ENCODE measurements at places on chromosomes 16 and 17.
A peak's percentile ranks its signal among the peaks of the same experiment; 100 is the strongest.

- DNase-seq, result no peak
These were observed 285.8 kb downstream of the UTP18 start for GRCh38 chr17:51546114-51546513.

- no peak for DNase-seq
These were observed 40.1 kb downstream of the BCL7C start for GRCh38 chr16:30853758-30854157.

GRCh38 chr16:51418258-51418657 is 267.2 kb upstream of the SALL1 start:
- no peak for DNase-seq

DNA sequence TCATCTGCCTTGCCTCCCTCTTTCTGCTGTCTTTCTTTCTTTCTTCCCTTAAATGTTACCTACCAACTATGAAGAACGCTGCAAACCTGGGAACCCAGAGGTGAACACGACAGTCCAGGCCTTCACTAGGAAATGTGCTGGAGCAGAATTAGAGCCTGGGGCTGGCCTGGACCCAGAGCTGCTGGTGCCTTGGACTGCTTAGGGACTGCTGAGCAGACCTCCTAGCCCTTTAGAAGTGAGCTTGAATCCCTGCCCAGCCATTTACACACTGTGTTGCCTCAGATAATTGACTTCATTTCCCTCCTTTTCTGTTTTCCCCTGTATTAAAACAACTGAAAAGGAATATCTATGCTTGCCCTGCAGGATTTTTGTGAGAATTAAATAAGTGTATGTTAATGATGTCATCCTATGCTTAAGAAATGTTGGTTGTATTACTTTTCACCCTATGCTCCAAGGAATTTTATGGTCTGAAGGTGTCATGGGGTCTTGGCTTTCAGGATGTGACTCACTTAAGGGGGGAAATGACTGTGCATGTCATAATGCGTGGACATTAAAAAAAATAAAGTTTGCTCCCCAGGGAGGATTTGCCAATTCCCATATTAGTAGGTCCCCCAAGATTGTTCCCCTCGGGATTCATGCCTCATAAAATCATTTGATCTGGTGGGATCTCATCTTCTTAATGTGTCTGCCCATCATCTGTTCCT is 11.5 kb downstream of the CDH13 start:
- no peak for DNase-seq

DNA sequence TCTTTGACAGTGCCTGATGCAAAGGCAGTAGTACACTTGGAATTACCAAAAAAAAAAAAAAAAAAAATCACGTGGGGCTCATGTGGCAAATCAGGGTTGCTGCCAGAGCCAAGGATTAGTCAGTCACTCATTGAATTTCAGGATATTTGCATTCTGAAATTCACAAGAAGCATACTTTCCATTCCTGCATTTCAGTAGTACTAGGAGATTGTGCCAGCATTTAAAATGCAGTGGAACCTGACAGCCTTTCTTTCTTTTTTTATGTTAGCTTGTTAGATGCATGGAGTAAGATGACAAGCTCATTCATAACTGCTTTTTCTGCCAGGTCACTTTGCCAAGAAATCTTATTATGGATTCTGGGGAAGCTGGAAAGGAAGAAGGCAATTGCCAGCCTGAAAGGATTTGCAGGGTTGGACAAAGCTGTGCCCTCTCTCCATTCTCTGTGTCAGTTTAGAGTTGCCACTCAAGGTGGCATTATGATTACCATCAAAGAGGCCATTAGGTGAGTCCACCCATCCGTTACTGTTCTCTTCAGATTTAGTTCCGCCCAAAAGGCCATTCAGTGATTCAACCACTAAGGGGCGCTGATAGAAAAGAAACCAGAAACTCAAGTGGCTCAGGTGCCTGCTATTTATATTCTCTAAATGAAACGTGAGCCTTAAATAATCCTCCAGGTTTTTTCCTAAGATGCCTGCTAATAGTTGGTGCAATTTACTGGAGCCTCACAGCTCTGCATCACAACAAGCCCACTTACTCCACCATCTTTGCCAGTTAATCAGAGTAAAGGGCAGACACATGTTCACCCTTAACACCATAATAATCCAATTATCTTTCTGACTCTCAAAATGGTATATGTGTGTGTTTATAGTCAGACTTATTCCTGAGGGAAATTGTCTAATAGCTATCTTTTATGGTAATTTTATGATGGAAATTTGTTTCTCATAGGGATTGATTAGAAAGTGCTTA is 59.0 kb downstream of the TANGO6 start:
- peak; percentile 65 for DNase-seq

- peak; percentile 30 for DNase-seq
These were observed 1253.7 kb upstream of the CDH8 start for GRCh38 chr16:63289834-63290460.

GRCh38 chr17:8123695-8124349 is at the start of gene HES7:
TSS of gene HES7 (minus strand) at chr17:8124106. CDS start at chr17:8124084, 22 bp downstream.
- DNase-seq, result no peak

DNA sequence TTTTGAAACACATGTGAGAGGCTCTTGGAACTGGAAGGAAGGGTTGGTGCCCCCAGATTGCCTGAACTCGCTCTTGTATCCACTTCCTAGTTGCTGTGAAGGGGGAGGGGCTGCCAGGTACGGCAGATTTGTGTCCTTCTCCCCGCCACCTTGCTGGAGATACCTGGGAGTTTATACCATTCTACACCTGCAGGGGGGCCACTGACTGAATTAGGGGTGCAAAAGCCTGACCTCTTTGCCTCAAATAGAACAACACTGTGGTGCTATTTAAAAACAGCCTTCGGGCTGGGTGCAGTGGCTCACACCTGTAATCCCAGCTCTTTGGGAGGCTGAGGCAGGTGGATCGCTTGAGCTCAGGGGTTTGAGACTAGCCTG is 35.1 kb upstream of the IL34 start:
- DNase-seq, result no peak

- DNase-seq, result no peak
These were observed 238.7 kb upstream of the TBX2 start for GRCh38 chr17:61160789-61161445.

GRCh38 chr16:4846503-4846900 is 586 bp downstream of the GLYR1 start:
- DNase-seq, result peak; percentile 35

DNA sequence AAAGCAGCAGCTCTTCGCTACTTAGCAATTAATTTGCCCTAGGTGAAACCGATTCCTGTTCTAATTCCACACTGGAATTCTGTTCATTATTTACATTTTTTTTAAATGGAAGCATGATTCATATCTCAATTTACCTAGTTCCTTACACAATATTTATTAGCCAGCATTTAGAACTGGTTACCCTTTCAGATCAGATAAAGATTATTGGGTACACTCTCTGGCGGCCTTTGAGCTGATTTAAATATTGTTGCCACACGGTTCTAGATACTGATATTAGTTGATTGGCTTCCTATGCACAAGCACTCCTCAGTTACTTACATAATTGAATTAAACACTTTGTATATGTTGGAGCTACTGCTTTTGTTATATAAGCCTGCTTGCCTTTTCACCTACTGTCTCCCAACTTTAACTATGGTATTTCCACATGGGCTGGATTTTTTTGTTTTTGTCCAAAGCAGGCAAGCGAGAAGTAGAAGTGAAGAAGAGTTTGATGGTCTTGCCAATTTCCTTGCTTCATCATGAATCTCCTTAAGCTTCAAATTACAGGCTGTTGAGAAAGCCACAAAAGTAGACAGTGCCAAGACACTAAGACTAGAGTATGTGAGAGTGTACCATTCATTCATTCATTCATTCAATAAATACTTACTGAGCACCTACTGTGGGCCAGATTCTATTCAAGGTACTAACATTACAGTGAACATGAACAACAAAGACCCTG is 3.9 kb upstream of the ALDH3A2 start:
- DNase-seq, result no peak

DNA sequence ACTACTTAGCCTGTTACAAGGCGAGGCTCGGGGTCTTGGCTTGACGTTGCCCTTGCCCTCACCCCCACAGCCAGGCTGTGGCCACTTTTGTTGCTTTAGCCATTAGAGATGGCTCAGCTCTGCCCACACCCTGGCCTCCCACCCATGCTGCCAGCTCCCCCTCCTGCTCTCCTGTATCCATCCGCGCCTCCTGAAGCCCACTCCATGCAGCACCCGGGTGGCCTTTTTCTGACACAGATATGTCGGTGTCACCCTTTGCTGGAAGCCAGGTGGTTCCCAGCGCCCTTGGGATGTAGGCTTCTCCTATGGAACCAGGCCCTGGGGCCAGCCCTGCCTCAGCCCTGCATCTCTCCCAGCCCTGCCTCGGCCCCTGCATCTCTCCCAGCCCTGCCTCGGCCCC is 9.7 kb downstream of the TSC2 start:
- no peak for DNase-seq

GRCh38 chr17:78368348-78368747 is 8.5 kb upstream of the SOCS3 start:
- DNase-seq, result no peak

DNA sequence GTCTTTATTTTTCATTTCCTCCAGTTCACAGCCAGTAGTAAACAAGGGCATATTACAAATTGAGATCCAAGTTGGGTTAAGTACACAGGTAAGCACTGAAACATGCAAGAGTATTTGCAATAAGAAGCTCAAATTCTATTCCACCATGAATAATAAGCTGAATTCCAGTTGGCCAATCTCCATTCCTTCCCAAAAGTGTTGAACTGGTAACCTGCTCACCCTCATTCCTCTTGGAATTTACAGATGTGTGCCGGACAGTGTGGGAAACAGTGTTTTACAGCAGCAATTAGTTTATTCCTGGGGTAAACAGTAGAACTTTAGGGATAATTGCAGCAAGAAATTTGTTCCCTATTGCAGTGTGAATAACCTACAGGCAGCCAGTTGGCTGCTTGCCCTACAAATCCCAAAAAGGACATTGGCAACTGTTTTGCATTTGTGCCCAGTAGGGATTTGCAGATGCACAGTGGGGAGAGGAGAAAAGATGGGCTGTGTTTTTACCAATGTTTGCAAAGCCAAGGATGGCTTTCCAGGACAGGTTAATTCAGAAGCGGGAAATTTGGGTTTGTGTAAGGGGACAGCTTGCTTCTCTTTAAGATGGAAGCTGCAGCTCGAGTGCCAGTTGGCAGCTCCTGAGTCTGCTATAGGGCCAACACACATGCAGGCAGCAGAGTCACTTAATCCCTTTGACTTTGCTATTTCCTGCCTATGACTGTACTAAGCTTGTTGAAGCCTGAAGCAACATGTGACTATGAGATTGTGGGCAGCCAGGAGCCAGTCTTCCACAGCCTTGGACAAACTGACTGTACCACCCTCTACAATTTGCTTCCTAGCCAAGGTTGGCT is 318.9 kb downstream of the MAP2K6 start:
- no peak for DNase-seq

DNA sequence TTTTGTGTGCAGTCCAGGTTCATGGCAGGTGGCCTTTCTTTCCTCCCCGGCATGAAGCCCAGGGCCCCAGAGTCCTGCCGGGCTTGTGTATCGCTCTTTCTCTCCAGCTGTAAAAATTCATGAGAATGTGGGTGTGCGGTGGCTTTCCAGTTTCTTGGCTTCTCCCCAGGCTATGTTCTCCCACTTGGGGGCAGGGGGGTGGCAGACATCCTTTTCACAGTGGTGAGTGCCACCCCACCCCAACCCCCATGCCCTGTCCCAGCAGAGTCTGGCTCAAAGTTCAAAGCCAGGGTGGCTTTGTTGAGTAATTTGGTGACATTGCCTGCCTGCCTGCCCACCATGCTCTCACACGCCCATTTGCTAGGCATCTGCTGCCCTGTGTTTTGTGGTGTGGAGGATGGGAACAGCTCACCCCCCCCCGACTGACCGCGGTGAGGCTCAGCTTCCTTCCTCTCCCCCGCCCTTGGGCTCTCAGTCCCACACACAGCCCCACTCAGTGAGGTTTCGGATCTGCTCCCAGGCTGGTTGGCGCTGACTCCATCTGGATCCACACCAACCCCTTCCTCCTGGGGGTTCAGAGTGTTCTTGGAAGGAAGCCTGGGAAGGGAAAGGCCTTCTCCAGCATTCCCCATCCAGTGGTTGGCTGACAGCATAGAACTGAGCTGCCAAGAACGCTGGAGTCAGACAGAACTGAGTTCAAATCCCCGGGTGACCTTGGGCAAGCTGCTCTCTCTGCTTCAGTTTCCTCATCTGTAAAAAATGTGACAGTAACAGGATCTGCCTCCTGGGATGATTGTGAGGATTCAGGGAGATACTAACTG is 36.0 kb downstream of the CHD9 start:
- no peak for DNase-seq

GRCh38 chr17:36212966-36213365 is 2.1 kb downstream of the CCL4L2 start:
- no peak for DNase-seq

DNA sequence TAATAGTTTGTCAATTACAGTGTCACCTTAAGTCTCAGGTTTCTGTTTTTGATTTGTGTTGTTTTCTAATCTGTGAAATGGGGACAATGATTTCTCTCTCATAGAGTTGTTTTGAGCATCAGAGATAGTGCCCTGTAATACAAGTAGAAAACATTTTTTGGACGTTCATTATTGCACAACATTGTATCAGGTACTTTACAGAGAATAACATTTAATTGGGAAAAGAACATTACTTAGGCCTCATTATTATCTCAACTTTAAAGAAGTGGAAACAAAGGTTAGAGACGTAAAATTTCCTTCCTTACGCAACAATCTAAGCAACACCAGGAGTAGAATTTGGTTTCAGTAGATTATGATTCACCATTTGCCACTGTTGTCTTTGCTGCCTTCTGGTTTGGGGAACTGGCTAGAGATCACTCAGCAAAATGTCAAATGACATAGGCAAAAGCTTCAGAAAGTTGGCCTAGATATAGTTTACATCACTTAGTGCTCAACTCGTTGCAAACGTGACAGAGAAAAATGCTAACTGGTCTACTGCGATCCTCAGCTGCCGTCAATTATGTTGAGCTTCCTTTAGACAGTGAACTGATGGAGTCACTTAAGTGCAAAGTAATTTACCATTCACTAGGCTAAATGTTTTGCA is 1026.8 kb downstream of the CDH11 start:
- DNase-seq, result no peak

GRCh38 chr16:10576390-10577304 is 3.8 kb downstream of the EMP2 start:
- DNase-seq, result no peak

- DNase-seq, result no peak
These were observed 305.5 kb downstream of the SOX9 start for GRCh38 chr17:72426321-72426720.

- peak; percentile 60 for DNase-seq
These were observed at the start of gene EMP2 for GRCh38 chr16:10579965-10580882. TSS of gene EMP2 (minus strand) at chr16:10580598. CDS start at chr16:10547617, 32,981 bp downstream.

- no peak for DNase-seq
These were observed 100.5 kb downstream of the MSI2 start for GRCh38 chr17:57356719-57357391.

All from right renal pelvis (tissue), 4 donors.